ENCODE measurements at places on chromosomes 3 and 15.

GRCh38 chr3:53192608-53193007, 31.6 kb downstream of the PRKCD start:
- DNase-seq, result no peak

- no peak for DNase-seq
Measured at GRCh38 chr15:85276508-85276907, 103.9 kb upstream of the AKAP13 start.

- no peak for DNase-seq
Measured at GRCh38 chr3:78737988-78738387, 1029.8 kb downstream of the ROBO1 start.

DNA sequence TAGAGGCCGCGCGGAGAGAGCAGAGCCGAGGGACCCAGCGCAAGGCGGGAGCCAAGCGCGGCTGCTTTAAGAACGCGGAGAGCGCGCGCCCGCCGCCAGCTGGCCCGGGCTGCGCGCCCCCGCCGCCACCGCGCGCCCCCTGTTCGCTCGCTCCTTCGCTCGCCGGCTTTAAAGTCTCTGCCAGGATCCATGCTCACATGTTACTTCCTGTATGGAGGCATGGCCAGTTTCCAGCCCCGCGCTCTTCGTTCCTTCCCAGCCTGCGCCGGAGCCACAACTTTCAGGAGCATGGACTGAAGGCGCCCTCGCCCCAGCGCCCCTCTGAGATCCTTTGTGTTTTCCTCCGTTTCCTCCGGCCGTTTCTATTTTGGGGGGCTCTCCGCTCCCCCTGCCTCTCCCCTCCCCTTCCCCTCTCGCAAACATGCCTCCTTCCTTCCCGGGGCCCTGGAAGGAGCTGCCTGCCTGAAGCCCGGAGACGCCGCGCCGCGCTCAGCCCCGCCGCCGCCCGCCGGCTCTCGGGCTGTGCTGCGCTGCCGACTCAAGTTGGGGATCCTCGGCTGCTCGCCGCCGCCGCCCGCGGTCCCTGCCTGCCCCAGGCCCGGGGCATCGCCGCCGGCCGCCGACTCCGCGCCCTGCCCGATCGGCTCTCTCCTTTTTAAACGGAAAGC, at the start of gene PTPRG:
TSS of gene PTPRG (plus strand) at position 198 of the 668 bp plus-strand sequence. CDS start 717 bp downstream, outside the sequence.
- DNase-seq, result peak; percentile 41

DNA sequence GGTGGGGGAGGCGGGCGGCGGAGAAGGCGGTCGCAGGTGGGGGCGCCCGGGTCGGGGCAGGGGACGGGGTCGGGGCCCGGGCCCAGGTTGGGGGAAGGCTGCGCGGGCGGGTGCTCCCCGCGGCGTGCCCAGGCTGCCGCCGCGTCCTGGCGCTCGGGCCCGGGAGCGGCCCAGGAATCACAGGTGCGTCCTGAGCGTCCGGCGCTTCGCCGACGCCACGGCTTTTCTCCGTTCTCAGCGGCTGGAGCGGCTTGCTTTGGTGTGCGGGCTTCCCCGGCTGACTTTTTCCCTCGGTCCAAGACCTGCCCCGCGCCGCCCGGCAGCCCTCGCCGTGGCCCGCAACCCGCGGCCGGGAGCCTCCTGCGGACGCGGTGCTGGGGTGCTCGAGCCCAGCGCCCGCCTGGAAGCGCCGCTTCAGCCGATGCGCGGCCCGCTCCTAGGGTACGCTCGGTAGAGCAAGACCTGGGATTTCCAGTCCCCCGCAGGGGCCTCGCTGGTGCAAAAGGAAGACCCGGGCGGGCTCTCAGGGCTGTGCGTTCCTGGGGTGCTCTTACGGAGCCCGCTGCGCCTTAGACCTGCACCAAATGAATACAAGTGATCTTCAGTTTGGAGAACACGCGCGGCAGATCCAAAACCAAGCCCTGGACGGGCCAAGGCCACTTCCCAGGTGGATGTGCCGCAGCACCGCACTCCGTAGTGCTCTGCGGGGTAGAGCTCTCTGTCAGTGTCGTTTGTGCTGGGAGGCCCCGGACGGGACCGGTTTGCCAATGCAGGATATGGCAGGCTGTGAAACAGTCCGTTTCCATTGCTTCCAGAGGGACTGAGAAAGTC, 639 bp downstream of the NIPA1 start:
- peak; percentile 51 for DNase-seq

DNA sequence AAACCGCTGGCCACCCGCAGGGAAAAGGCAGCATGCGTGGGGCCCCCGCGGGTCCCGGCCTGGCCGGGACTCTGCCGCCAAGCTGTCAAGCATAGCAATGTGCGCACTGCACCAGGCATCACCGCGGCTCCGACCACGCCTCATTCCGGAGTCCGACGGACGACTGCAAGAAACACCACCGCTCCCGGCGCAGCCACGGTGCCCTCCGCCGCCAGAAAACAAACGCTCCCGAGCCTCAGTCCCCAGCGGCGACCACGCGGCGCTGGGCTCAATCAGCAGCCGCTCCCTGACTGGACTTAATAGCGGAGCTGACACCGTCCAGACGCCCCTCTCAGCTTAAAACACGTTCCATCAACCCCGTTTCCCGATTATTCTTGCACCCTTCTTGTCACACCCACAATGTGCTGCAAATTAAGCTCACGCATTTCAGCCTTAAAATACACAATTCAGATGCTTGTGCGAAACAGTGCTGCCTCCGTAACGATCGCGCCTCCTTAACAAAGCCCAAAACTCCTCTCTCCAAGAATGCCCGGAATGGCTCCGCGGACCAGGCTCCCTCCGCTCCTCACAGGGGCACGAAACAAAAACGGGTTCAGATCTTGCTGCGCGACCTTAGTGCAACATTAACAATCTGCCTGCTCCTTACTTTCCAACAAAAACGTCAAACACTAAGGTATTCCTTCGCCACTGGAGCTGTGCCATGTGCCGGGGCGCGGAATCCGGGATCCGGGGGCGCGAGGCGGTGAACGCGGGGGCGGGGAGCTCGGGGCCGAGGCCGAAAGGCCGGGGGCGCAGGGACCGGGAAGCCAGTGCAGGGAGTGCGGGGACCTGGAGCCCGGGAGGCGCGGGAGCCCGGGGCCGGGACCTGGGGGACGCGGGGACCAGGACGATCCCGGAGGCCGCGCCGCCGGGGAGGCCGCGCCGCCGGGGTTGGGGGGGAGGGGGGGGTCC, 655 bp downstream of the CYFIP1 start:
- peak; percentile 54 for DNase-seq

GRCh38 chr3:50743643-50744042, 68.9 kb downstream of the DOCK3 start:
- DNase-seq, result no peak

DNA sequence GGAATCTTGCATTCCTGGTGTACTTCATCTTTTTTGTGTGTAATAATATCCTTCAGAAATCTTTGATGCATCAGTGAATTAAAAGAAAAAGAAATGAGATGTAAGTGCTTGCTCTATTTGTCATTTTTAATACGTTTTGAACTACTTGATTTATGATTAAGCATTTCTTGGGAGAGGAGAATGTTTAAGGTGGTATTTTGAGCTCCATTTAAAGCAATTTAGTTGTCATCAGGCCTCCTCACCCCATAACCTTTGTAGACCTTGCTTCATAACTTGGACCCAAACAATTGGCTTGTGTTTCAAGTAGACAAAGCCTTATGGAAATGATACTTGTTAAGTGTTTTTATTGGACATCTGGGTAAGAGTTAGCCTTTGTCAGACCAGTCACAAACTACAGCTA, 87.1 kb upstream of the VEPH1 start:
- no peak for DNase-seq

GRCh38 chr3:101938262-101938847, 89.0 kb downstream of the NFKBIZ start:
- DNase-seq, result peak; percentile 27

DNA sequence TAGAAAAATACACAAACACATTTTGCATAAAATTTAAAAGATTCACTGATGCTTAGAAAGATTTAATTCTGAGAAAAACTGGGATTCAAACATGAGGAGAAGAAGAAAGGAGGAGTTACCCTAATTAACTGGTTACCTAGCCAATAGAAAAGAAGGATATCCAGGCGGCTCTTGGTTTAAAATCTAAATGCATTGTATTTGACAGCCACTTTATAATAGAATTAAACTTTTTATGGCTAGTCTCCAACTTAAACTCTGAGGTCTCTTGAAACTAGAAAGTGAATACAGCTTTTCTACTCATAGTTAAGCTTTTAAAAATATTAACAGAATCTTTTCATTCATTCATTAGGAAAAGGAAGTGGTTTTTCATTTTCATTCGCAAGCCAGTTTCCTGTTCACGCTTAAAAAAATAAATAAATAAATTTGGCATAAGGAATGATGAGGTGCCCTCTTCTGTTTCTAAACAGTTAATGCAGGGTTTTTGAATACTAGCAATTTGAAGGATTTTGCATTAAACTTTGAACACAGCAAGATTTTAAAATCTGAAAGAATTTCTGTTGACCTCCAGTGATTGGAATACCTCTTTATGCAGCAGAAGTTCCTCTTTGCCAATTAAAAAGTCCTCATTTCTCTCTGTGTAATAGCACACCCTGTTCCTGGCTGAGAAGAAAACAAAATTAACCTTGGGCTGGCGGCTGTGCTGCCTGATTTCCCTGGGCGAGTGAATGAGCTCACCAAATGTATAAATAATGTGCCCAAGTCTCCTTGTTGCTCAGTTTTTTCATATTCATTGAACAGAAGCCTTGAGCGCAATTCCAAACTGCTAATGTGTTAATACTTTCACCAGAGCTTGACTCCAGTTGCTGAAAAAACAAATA, 105.1 kb downstream of the ZMAT3 start:
- peak; percentile 41 for DNase-seq

DNA sequence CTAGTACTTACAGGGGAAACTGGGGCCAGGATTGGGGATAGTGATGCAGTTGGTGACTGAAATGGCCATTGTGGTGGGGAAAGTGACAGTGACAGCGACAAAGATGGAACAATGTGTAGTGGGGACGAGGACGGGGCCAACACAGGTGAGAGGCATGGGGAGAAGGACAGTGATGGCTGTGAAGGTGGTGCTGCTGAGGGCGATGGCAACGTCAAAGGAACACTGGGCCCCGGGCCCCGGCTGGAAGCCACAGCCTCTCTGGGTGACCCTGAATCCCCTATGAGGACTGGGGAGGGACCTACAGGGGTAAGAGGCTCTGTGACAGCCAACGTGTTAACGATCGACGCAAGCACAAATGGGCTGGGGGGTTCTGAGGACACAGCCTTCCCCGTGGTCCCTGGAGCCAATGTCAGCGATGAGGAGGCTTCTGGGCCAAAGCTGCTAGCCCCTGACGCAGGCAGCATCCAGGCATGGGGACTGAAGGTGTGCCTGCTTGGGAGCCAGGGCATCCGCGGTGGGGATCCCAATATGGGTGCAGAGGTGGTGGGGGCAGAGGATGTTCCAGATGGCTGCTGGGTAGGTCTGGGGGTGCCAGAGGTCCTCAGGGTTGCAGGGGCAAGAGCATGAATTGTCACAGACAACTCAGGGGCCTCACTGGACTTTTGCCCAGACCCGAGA, 25.2 kb upstream of the GOLGA6C start:
- DNase-seq, result no peak

DNA sequence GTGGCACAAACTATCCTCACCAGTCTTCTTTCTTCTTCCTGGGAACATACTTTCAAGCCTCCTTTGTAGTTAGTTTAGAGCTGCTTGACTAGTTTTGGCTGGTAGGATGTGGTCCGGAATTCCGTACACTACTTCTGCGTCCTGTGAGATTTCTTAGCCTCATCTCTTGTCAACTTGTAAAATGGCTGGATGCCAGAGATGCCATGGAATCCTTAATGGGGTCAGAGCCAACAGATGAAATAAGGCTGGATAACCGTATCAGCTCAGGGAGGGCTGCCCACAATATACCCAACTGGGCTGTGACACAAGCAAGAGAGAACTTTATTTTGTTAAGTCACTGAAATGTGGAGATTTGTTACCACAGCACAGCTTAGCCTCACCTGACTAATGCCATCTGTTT, 466.9 kb upstream of the MDFIC2 start:
- DNase-seq, result no peak

- no peak for DNase-seq
Measured at GRCh38 chr3:143221446-143221845, 101.9 kb downstream of the CHST2 start.

GRCh38 chr3:42655331-42655888, 1.9 kb downstream of the ZBTB47 start:
- DNase-seq, result no peak

- no peak for DNase-seq
Measured at GRCh38 chr15:68439506-68439905, 7.5 kb upstream of the ITGA11 start.

DNA sequence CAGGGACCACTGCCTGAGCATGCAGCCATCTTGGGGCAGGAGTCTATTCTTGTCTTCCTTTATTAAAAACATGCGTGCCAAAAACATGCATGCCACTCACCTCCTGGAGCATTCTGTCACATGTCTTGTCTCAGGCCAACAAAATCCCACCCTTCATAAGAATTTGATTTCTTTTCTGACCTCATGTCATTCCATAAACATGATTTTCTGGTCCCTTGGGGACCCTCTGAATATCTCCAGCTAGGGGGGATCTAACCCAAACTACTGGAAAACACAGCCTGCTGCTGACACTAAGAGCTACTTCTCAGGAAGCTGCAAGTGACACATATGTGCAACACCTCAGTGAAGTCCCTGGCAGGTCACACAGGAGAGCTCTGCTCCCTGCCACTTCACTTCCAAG, 26.8 kb upstream of the NOX5 start:
- DNase-seq, result no peak

DNA sequence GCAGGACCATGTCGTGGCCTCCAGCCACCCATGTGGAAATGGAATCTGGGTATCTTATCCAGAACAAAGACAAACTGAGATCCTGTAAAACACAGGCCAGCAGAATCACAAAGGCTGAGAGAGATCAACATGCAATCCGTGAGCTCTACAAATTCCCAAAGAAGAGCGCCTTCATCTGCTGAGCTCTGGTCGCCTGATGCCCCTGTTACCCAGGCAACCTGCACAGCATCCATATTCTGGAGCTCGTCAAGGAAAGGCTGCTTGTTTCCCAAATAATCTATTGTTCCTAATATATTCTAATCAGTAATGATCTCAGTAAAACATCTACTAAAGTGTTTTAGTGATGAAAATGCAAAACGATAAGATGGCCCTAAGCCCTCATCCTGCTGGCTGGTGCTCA, 133.6 kb downstream of the OCA2 start:
- no peak for DNase-seq

DNA sequence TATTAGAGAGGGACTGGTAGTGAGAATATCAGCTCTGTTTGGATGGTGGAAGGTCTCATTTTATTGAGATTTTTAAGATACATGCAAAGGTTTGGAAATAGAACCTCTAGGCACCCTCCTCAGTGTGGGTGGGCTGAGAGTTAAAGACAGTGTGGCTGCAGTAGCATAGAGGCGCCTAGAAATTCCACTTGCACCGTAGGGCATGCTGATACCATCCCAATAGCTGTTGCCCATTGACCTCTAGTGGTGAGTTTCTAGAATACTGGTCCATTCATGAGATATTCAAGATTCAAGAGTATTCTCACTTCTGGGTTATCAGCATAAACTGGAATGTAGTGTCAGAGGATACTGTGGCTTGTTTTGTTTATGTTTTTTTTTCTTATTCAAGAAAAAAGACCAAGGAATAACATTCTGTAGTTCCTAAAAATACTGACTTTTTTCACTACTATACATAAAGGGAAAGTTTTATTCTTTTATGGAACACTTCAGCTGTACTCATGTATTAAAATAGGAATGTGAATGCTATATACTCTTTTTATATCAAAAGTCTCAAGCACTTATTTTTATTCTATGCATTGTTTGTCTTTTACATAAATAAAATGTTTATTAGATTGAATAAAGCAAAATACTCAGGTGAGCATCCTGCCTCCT, 87.2 kb downstream of the TGFBR2 start:
- DNase-seq, result peak; percentile 72

Measured in suppressor macrophage treated with lipopolysaccharide for 1 hour (primary cell).